ENCODE measurements at places on chromosomes 6 and 20. TPM values are rescaled to one million over a fixed set of nuclear protein-coding genes. Genes with fewer than 3 reads are reported as not detected.

- no peak for ATAC-seq
Observed at GRCh38 chr20:4369119-4369797, 352.5 kb upstream of the PRND start.

The PROKR2 gene
- not detected for total RNA-seq

The BMP2 gene
- 5.3 TPM for total RNA-seq

DNA sequence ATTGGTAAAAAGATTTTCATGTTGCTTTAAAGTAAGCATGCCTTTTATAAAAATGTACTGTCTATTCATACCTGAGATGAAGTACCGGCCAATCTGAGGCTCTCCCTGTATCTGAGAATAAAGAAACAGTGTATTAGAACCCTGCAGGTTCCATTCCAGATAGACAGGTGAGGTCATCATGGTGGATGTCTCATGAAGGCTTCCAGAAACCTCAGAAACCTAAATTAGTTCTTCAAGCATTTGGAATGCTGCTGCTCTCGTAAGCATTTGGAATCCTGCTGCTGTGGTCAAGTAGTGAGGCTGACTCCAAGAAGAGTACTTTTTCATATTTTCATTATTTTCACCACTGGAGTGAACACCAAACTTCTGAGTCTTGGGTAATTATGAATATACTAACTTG lies 642.3 kb downstream of the MAFB start:
- no peak for ATAC-seq

GRCh38 chr6:79941489-79942151 lies 5.7 kb downstream of the ELOVL4 start:
- ATAC-seq: no peak

- peak; percentile 79 for ATAC-seq
Observed at GRCh38 chr6:19851241-19852089, 14.3 kb downstream of the ID4 start.

The HIVEP2 gene
- total RNA-seq: 28.1 TPM

The GSTA3 gene
- total RNA-seq: not detected

DNA sequence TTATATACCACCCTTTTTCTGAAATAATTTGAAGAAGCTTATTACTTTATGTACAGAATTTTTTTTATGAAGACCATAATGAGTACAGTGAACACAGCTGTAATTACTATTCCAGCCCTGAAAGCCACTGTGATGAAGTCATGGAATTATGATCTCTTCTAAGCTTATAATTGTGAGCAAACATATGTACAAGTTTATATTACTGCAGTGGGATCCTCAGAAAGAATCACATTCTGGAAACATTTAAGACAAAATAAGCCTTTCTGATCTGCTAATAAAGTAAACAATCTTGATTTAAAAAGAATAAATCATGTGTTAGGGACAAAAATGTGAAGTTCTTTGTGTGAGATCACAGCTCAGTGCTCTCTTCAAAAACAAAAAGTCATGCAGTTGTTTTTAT lies 560.4 kb downstream of the CD109 start:
- no peak for ATAC-seq

The INSM1 gene
- total RNA-seq: not detected

- no peak for ATAC-seq
Observed at GRCh38 chr20:51831866-51832265, 29.5 kb upstream of the SALL4 start.

DNA sequence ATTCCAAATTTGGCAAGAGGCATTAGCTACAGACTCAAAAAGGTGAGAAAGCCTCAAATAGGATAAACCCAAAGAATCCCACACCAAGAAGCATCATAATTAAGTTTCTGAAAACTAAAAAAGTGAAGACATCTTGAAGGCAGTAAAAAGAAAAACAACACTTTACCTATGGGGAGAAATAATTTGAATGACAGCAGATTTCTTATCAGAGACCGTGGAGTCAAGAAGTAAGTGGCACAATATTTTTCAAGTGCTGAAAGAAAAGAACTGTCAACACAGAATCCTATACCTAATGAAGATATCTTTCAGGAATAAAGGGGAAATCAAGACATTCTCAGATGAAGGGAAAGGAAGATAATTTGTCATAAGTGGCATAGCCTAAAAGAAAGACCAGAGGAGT lies 193.3 kb upstream of the CHD6 start:
- no peak for ATAC-seq

The MED20 gene
- 16.4 TPM for total RNA-seq

GRCh38 chr20:20490673-20491072 lies 122.8 kb downstream of the INSM1 start:
- no peak for ATAC-seq

The SLC22A3 gene
- 11.8 TPM for total RNA-seq

DNA sequence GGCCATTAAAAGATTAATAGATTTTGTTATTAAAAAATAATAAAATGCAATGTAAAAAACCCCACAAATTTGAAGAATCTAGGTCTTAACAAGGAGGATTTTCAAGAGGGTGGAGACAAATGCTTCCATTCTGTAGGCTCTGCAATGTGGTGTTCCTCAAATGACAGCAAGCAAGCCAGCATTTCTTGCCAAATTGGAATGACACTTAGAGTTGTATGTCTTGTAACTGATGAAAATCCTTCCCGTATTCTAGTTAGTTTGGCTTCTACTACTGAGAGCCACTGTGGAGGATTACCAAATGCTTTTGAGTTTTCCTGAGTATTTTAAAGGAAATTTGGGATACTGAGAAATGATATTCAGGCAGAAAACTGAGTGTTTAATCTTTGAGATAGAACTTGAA lies 1225.5 kb upstream of the CITED2 start:
- ATAC-seq: no peak

DNA sequence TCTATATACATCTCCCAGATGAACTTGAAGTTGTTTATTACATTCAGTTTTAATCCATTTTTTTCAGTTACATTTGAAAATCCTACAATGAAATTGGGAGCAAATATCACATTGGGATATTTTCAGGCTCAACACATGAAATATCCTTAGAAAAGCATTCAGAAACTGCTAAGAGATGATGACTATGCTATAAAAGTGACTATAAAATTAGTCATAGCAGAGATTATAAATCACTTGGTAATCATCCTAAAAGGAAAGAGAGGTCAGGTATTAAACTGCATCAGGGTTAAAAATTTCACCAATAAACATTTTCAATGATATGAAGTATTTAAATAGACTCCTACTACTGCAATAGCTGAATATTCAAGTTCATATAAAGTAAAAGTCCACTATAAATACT lies 987.7 kb downstream of the GRIK2 start:
- ATAC-seq: no peak

GRCh38 chr6:28980852-28981430 lies 24.2 kb downstream of the ZNF311 start:
- peak; percentile 12 for ATAC-seq

Measured in gastroesophageal sphincter (tissue), 4 donors.